ENCODE measurements at places on chromosomes 5 and 9.

DNA sequence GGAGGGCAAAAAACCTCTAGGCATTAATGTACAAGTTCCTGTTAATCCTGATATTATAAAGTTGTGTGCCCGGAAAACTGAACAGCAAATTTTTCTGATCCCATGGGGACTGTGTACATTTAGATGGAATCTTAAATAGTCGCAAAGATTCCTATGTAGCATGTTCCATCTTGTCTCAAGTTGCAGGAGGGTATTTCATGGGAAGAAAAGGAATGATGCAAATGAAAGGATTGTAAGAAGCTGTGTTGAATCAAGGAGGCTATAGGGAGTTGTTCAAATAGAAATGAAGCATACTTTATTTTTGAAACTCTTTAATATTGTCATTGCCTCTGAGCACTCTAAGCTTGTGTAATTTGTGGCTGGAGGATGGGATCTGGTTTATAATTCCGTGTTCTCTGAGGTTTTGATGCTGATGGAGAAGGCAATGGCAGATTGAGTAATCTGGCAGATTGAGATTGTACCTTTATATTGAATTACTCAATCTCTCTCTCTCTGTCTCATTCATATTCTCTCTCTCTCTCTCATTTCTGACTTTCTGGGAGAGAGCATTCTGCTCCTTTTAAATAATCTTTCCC lies 288.5 kb downstream of the OSTF1 start:
- DNase-seq: no peak

GRCh38 chr5:10585518-10585915 lies 21.6 kb downstream of the ANKRD33B start:
- no peak for DNase-seq

GRCh38 chr9:124624735-124624992 lies 117.5 kb upstream of the NR5A1 start:
- no peak for DNase-seq

- DNase-seq: peak; percentile 33
These were observed 1.0 kb downstream of the FOXE1 start for GRCh38 chr9:97853844-97854695.

- DNase-seq: no peak
These were observed 2.9 kb downstream of the ATPSCKMT start for GRCh38 chr5:10246761-10247160.

DNA sequence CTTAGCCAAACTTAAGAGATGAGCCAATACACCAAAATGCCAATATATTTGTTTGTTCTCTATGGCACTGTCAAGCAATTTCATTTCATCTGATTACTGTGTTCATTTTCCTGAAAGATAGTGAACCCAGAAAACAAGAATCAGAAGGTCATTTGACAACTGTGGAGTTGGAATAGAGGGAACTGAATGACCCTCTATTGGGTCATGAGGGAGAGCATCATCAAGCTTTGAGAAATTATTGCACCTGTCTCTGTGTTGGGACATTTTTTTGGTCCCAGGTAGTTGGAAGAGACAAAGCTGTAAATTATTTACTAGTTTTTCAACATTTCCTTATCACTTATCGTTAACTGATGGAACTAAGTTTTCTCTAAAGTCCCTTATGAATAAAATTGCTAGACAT lies 129.4 kb downstream of the GHR start:
- DNase-seq: no peak

DNA sequence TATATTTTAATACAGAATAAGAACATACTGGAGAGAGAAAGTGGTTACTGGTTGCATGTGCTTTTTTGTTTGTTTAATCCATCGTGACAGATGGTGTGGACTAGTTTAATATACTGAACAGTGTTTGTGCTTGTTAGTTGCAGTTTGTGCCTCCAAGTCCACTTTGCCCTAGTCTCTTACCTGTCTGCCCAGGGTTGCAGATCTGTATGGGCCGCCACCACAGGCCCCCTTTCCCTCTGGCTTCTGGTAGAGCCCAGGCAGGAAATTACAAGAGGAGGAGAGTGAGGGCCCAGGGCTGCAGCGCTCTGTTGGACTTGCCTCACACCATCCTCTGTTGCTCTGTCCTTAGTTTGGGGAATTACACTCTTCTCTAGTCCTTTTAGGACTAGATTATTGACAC lies 166.4 kb downstream of the KDM4C start:
- DNase-seq: no peak

DNA sequence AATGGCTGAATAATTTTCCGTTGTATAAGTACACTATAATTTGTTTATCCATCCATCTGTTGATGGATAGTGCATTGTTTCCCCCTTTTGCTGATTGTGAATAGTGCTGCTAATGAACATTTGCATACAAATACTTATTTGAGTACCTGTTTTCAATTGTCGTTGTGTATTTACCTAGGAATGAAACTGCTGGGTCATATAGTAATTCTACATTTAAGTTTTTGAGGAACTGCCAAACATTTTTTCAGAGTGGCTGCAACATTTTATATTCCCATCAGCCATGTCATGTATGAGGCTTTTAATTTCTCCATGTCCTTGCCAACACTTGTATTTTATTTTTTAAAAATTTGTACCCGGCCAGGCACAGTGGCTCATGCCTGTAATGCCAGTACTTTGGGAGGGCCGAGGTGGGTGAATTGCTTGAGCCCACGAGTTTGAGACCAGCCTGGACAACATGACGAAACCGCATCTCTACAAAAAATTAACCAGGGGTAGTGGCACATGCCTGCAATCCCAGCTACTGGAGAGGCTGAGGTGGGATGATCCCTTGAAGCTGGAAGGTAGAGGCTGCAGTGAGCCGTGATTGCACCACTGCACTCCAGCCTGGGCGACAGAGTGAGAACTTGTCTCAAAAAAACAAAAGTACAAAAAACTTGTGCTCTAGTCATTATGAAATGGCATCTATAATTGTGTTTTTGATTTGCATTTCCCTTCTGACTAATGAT lies 2.2 kb upstream of the ANXA6 start:
- DNase-seq: no peak

GRCh38 chr9:82546136-82546535 lies 516.8 kb downstream of the RASEF start:
- DNase-seq: no peak

DNA sequence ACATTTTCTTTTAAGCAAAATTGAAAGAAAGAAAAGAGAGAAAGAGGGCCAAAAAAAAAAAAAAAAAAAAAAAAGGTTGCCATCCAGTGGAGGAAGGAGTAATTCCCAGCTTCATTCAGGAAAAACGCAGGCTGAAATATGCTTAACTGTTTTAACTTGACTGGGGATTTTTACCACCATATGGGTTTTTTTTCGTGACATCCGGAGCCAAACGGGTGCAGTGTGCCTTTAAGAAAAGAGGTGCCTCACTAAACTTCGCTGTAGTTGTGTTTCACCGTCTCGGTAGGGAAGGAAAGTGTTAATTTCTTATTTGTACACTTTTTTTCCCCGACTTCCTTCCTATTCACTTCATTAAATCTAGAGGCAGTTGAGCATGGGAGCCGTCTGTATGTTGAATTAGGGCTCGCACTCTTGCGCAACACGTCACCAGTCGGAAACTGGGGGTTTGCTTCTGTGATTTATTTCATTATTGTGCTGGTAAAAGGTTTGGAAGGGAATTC lies 143.0 kb downstream of the SMARCA2 start:
- peak; percentile 34 for DNase-seq

GRCh38 chr9:89712283-89712682 lies 107.5 kb downstream of the GADD45G start:
- no peak for DNase-seq

- DNase-seq: no peak
These were observed 364.9 kb downstream of the ICE1 start for GRCh38 chr5:5787373-5787772.

- no peak for DNase-seq
These were observed 442.2 kb upstream of the MPDZ start for GRCh38 chr9:13721481-13722235.

- DNase-seq: no peak
These were observed 167.4 kb downstream of the GAPVD1 start for GRCh38 chr9:125428902-125429467.

DNA sequence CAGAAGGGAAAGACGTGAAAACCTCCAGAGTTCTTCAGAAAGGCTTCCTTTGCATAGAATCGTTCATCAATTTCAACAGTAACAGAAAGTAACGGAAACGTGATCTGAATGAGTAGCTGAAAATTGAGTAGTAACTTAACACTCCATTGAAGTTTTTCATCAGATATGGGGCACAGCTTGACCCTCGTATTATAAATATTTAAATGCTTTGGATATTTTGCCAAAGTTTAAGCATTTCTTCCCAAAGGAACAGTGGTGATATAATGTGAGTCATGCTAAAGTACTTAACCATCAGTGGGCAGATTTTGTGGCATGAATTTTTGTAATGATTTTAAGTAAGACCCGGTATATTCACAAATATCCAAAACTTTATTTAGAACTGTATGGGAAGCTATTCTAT lies 67.4 kb upstream of the ADAMTS19 start:
- DNase-seq: no peak

DNA sequence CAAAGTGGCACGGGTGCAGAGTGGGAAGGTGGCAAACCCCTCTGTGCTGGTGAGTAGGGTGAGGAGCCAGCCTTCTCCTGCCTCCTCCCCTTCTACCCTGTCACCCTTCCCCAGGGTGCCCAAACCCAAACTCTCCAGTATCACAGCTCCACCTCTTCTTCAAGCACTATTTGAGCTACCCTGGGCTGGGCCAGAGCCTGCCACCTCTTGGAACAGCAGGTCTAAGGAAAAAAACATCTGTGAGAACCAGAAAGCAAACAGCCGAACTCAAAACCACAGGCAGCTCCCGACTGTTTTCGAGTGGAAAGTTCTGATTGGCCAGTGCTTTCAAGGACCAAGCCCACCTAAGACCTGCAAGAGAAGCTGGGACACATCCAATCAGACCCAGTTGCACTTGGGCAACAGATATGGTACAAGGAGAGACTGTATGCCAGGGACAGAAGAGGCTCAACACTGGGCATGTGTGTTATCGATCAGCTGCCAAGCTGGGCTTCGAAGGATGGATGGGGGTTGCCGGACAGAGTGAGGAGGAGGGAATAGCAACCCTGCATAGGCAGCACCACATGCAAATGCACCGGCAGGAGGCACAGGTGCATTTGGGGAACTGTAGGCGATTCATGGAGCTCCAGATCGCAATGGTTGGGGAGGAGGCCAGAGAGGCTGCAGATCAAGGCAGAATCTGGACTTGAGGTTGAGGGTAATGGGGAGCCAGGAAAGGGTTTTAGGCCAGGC lies 19.7 kb downstream of the ACSL6 start:
- DNase-seq: no peak

DNA sequence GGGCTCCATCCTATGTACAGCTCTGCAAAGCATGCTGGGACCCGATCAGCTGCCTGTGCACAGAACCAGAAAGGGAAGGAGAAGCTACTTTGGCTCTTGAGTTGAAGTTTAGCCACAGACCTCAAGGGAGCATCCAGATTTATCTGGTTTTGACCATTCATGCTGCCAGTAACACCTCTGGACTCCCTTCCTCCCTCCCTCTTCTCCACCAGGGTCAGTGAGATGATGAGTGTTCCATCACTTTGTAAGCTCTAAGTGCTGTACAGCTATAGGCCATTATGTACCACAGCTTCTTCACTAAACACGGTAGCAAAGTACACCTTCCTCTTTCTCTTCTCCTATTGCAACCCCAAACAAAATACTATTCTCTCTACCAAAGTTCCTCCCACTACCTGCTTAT lies 77.9 kb downstream of the GLIS3 start:
- DNase-seq: no peak

- DNase-seq: no peak
These were observed 71.8 kb downstream of the ADAMTSL1 start for GRCh38 chr9:18545636-18546360.

DNA sequence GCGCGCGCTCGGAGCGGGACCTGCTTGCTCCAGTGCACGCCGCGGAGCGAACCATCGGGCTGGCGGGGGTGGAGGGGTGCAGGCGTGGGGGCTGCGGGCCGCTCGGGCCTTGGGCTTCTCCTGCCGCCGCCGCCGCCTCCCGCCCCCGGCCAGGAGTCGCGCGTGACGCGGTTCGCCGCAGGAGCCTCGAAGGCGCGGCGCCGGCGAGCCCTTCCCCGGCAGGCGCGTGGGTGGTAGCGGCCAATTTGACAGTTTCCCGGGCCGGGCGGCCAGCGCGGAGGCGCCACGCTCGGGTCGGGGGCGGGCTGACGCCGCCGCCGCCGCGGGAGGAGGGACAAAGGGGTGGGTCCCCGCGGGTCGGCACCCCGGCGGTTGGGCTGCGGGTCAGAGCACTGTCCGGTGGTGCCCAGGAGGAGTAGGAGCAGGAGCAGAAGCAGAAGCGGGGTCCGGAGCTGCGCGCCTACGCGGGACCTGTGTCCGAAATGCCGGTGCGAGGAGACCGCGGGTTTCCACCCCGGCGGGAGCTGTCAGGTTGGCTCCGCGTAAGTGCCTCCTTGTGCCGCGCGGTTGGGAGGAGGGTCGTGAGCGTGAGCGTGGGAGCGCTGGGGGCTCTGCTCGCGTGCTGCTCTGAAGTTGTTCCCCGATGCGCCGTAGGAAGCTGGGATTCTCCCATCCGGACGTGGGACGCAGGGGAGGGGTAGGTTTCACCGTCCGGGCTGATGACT lies at the start of gene TJP2:
Gene TJP2, plus strand, starts transcription at position 387 of the 725 bp plus-strand sequence. Its CDS starts 96 bp downstream, at position 483.
- peak; percentile 13 for DNase-seq

- no peak for DNase-seq
These were observed 253.6 kb downstream of the MAST4 start for GRCh38 chr5:66849803-66850202.

GRCh38 chr9:34363619-34364351 lies 12.9 kb downstream of the MYORG start:
- DNase-seq: no peak

DNA sequence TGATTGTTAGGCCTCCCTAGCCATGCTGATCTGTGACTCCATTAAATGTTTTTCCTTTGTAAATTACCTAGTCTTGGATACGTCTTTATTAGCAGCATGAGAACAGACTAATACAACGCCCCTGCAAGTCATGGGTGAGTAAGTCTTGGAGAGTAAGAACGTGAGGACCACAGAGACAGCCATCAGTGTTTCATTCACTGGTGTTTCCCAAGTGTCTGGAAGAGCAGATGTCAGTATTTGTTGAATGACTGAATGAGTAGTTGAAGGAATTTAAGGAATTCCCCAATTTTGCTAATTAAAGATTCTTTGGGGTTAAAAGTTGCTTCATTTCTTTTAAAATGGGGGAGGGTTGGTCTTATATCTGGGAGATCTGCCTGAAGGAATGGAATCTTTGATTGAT lies 178.8 kb downstream of the TRIO start:
- DNase-seq: no peak

DNA sequence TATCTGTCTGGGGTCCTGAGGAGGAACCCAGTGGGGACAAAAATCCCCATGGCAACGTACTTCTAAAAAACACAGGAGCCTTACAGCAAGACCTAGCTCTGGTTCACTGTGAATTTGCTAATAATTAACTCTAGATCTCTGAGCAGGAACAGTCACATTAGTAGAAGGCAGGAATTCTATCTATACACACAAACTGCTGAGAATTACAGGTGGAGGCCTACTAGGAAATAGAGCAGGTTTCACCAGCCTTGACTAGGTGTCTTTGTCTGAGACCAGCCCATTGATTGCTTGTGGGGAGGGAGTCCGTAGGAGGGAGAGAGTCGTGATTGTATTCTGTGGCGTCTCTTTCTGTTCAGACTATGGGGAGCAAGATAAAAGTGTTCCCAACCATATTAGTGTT lies 44.8 kb downstream of the PRLR start:
- no peak for DNase-seq
